Right lobe of liver (tissue), 6 donors: ENCODE measurements at places on chromosomes 7 and 10.
A peak's percentile ranks its signal among the peaks of the same experiment; 100 is the strongest.

- DNase-seq, result no peak
Measured at GRCh38 chr7:55517191-55517633, 55.1 kb downstream of the VOPP1 start.

GRCh38 chr7:15831606-15832005 is 145.1 kb upstream of the MEOX2 start:
- DNase-seq, result no peak

DNA sequence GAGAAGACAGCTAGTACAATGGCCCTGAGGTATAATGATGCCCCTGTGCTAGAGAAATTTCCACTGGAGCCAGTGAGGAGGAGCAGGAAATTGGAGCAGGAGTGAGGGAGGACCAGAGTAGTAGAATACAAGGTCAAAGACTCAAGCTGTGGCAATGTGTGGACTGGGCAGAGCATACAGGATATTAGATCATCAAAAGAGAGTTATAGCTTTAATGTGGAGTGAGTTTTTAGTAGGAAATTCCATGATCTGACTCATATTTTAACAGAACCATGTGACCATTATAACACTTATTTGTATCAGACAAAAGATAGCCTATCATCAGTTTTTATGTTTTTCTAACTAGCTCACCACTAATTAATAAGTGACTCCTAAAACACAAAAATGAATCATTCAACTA is 154.1 kb downstream of the DGKB start:
- no peak for DNase-seq

DNA sequence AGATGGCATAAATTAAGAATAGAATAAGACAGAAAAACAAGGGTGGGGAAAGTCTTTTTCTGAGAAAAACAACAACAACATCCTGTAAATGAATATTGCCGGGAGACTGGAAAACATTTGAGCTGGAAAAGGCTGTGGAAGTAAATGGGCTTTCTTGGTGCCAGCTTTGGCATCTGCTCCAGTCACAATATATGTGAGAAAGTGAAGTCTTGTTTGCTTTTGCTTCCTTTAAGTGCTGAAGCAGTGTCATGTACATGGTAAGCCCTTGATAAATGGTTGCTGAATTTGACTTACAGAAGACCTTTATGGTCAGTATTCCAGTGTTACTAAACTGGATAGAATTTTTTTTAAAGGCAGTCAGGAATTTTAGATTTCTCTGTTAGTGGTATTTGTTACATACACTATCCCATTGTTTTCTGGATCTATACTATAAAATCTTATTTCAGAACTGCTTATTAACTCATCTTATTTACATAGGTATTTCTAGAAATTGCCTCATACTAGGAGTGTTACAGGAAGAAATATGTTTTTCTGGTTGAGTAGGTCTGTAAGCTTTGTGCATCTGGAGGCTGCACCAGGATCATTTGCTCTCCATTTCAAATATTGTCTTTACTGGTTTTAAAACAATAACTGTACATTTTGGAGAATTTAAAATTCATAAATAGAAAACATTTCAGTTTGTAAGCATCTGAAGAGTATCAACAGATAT is 201.7 kb upstream of the FOXP2 start:
- DNase-seq, result no peak

DNA sequence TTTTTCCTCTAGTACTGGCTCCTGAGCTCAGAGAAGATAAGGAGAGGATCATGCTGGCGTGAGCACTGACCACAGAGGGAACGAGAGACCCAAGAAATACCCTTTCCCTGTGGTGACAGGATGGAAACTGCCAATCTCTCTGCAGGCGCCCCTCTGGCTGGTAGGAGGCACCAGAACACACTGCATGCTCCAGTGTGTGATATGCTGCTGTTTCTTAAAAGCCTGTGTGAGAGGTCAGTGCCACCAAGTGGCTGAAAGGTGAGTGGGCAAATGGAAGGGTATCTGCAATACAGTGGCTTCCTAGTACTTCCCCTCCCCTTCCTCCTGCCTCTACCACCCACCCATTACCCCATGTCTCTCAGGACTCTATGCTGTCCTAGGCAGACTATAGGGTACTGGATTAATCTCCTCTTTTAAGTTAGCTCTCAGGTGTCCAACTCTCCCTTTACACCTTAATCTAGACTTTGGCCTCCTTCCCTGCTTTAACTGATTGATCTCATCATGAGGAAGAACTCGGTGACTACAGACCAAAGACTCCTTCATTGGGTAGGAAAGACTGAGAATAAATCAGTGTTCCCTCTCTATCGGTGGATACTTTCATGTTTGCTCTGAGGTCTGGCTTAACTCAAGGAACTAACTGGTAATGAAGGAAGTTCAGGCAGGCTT is 283.6 kb downstream of the ADRA2A start:
- DNase-seq, result peak; percentile 47

- DNase-seq, result no peak
Measured at GRCh38 chr10:109902992-109903947, 20.0 kb downstream of the XPNPEP1 start.

- no peak for DNase-seq
Measured at GRCh38 chr10:110513949-110514348, 16.2 kb downstream of the DUSP5 start.

- DNase-seq, result no peak
Measured at GRCh38 chr7:80346704-80347103, 165.2 kb downstream of the GNAT3 start.

- no peak for DNase-seq
Measured at GRCh38 chr10:70221030-70221429, 12.2 kb downstream of the PPA1 start.

DNA sequence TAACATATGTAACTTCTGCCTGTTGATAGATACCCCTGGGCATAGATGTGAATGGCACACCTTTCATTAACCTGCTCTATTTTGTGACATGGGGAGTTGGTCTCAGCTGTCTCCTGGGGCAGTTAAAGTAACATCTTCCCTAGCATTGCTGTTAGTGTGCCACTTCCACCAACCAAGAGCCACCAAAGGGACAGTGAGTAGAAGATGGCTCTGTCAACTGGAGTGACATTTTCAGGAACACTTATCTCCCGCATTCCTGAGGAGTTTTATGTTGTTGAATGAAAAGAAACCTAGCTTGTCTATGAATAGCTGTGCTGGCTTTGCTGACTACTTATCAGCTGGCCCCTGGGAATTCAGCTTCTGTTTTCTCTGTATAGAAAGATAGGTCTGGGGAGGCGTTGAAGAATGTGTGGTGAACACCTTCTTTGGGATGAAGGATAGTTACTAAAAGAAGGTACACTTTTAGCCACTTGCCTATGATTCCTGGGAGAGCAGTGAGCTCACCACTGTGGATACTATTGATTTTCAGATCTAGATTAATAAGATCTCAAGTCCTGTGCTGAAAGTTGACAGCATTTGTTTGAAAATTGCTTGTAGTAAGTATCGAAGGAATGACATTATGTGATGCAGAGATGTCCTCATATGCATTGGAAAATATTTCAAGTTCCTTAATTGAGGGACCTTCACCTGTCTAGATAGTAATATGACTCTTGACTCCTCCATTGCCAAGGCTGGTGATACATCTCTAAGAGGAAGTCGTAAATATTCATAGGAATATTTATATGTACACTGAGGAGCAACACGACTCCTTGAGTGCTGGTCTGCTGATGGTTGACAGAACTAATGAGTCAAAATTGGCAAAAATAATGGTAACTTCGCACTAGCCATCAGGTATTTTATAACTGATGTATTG is 7.6 kb downstream of the STARD3NL start:
- no peak for DNase-seq

GRCh38 chr7:107850216-107850615 is 40.8 kb upstream of the DLD start:
- DNase-seq, result no peak

GRCh38 chr7:114784746-114785145 is 137.1 kb upstream of the MDFIC start:
- no peak for DNase-seq

DNA sequence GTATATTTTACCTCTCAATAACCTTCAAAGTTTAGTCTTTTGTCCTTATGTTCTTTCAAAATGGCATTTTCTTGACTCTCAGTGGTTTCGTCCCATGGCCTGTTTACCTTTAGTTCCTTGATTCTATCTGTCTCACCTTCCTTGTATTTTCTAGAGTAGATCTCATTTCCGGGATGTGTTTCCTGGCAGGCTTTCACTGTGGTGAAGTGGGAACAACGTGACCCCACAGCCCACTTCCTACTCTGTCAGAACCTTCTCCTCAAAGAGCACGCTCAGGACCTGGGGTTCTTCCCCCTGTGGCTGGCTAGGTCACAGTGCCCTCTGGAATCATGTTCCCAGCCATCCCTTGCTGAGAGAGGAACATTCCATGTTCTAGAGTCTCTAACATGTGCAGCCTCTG is 129.9 kb upstream of the ZNF32 start:
- DNase-seq, result no peak

- no peak for DNase-seq
Measured at GRCh38 chr10:29437871-29438270, 149.0 kb downstream of the LYZL1 start.

DNA sequence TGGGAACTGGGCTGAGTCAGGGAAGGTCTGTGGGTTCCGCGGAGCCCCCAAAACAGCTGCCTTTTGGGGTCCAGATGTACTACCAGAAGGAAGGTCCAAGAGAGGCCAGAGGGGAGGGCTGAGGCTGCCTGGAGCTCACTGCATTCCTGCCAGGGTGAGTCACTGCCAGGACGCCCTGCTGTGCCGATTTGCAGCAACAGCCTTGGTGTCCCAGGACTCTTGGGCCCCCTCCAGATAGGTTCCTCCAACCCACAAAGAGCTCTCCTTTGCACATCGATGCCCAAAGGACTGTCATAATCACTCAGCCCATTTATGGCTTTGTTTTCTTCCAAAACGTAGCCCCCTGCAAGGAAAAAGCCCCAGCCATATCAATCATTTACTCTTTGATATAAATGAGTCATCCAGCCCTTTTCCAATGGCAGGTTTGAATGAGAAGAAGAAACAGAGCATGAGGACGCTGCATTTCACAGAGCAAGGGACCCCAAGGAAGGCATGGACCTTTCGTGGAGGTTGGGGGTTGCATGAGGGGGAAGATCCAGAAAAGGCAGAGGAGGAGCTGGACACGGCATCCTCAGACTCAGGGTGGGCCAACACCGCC is 32.2 kb upstream of the COL13A1 start:
- DNase-seq, result no peak

DNA sequence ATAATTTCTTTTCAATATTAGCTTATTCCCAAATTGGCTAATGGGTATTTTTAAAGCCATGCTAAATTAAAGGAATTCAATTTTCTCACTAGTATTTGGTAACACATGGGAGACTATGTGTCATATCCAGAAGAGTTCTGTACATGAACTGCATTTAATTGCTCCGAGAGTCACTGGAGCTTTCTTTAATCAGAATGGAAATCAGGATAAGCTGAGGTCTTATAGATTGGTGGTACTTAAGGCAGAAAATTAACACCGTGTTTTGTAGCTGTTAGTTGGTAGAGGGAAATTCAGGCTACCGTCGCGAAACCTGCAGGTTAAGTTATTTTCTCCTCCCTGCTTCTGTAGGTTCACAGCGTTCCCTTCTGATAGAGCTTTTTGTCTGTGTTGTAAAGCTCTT is at the start of gene WEE2:
TSS of gene WEE2 (plus strand) at position 3 of the 400 bp plus-strand sequence. CDS start 406 bp downstream, outside the sequence.
- DNase-seq, result no peak

GRCh38 chr7:75916259-75916658 is 1.3 kb downstream of the POR start:
- DNase-seq, result no peak

DNA sequence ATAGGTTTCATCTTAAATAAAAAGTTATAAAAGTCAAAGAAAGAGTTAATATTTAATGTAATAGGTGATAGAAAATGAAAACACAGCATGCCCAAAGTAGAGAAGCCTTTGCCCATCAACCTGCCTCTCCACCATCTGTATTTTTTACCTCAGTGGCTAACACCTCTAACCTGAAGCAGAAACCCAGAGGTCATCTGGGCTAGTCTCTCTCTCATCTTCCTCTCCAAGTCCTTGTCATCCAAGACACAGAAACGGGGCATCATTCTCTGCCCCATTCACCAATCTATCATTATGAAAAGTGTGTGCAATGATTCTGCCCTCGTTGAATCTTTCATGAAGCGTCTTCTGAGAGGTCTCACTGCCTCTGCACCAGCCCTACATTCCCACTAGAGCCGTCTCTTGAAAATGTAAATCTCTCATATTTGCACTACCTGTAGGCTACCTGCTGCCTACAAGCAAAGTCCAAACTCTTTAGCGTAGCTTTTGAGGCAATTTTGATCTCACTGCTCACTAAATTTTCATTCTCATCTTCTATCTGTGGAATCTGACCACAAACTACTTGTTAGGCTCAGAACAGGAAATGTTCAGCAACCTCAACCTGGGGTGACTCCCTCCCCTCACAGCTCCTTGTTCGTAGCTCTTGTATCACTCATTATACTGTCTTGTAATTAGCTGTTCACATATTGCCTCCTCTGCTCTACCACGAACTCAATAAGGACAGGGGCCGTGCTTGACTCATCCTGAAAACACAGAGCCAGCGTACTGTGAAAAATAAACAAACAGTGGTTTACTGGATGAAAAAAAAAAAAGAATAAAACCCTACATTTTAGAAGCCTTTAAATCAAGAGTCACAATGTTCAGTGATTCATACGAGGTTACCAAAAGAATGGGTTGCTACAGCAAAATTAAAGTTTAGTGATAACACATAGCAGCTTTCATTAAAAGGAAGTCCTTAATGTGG is 83.1 kb downstream of the CTNNA3 start:
- DNase-seq, result no peak

DNA sequence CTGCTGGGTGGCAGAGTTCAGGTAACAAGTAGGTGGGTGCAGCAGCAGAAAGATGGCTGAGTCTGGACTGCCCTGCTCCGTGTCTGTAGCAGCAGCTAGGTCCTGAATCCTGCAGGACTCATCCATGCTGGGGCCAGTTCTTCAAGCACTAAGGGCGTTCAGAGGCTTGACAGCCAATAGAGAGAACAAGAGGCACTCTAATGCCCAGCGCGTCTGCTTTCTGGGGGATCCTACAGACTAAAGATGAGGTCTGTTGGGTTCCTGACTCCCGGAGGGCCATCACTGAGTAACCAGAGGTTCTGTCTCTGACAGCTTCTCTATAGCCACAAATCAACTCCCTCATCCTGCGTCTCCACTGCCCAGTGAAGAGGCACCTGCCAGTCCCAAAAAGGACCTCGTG is 125.5 kb downstream of the PTPN20 start:
- peak; percentile 31 for DNase-seq

- no peak for DNase-seq
Measured at GRCh38 chr10:7409732-7410168, 1.1 kb downstream of the SFMBT2 start.

GRCh38 chr7:46681865-46682503 is 760.9 kb upstream of the IGFBP3 start:
- no peak for DNase-seq

GRCh38 chr10:124619195-124619594 is 125.0 kb downstream of the FAM53B start:
- no peak for DNase-seq

DNA sequence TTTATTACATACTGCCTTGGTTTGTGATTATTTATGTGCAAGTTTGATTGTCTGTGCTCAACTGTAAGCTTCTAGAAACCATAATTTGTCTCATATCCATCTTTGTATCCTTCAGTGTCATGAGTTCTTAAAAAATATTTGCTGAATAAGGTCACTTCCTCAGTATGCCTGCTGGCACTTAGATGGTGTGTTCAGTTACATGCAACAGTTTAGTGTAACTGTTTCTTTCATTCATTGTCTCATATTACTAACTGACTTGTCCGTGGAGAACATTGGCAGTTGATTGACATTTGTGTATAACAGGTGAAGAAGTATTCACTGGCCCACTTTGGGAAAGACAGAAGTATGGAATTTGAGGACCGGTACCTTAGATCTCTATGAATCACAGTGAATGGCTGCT is 236.9 kb downstream of the PRKG1 start:
- DNase-seq, result no peak

- DNase-seq, result no peak
Measured at GRCh38 chr7:27677912-27678612, 15.4 kb upstream of the HIBADH start.
